ENCODE measurements at places on chromosomes 4 and X. TPM values are rescaled to one million over a fixed set of nuclear protein-coding genes. Genes with fewer than 3 reads are reported as not detected.

- DNase-seq = no peak
These were observed 45.1 kb downstream of the SUPT20HL2 start for GRCh38 chrX:24268786-24269185.

GRCh38 chrX:78650906-78651437 lies 8.2 kb downstream of the RTL3 start:
- DNase-seq = no peak

DNA sequence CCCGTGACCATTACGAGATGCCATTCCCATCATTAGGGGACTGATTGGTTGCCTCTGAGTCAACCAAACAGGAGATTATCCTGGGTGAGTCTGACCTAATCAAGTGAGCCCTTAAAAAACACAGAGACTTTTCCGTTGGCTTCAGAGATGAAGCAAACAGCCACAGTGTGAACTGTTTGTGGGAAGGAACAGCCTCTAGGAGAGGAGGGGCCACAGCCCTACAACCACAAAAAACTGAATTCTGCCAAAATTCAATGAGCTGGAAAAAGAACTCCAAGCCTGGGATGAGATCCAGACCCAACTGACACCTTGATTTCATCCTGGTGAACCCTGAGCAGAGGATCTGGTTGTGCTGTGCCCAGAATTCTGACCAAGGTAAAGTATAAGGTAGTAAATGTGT lies 31.3 kb upstream of the TBL1X start:
- no peak for DNase-seq

DNA sequence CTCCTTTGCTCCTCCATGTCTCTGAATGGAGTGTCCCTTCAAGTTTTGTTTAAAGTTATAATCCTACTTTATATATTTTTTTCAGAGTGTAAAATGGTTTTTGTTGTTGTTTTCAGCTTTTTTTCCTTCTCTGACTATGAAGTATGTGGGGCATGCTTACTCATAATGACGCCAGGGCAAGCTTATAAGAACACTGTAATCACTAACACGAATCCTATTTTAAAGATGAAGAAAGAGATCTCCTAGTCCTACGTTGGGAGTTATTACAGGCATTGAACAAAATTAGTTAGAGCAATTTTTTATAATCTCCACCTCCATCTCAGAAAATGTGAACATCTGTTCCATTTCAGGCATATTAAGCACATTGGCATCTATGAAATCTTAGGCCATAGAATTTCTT lies 268.1 kb upstream of the MAGEB2 start:
- no peak for DNase-seq

DNA sequence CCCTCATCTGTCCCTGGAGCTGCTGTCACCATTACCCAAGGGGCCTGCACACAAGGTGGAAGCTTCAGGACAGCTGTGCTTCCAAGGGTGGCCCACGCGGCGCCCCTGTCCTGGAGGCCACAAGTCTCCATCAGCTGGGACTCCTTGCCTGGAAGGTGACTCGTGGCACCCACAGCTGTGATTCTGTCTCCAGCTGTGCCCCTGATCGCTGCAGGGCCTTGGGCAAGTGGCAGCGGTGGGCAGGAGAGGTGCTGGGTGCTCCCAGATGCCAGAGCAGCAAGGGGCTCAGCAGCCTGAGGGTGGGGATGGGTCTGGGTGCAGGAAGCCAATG lies 9.0 kb upstream of the DUSP9 start:
- no peak for DNase-seq

DNA sequence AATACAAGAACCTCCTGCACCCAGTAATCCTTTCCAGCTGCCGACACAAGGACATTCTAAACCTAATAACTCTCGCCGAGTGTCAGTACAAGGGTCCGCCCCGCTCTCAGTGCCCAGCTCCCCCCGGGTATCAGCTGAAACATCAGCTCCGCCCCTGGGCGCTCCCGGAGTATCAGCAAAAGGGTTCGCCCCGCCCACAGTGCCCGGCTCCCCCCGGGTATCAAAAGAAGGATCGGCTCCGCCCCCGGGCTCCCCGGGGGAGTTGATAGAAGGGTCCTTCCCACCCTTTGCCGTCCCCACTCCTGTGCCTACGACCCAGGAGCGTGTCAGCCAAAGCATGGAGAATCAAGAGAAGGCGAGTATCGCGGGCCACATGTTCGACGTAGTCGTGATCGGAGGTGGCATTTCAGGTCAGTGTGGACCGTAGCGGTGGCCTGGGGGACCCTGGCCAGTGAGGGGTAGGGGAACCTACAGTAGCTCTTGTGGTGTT lies at the start of gene MAOA:
Gene MAOA (plus strand): TSS at position 295 of the 490 bp plus-strand sequence. CDS start 43 bp downstream, at position 338.
- DNase-seq = peak; percentile 77

- no peak for DNase-seq
These were observed 1044.0 kb downstream of the CCSER1 start for GRCh38 chr4:91171217-91171616.

GRCh38 chr4:11368701-11369115 lies 60.0 kb downstream of the HS3ST1 start:
- DNase-seq = peak; percentile 7

- no peak for DNase-seq
These were observed 127.8 kb upstream of the TBL1X start for GRCh38 chrX:9337046-9337445.

DNA sequence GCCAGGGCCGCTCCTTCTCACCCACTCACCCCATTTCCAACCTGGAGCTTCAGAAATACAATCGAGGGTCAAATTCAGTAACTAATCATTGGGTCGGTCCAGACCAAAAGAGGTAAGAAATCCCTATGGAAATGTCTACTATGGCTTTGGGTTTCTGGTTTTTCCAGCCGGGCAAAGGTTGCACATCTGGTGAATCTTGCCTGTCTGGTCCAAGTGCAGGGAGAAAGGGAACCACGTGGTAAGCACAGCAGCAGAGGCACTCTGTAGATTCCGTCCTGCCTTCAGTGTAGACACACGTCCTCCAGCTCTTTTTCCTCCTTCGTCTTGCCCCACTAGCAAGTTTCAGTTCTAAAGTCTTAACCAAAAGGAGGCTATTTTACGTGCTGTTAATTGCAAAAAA lies 218.0 kb upstream of the JADE1 start:
- no peak for DNase-seq

DNA sequence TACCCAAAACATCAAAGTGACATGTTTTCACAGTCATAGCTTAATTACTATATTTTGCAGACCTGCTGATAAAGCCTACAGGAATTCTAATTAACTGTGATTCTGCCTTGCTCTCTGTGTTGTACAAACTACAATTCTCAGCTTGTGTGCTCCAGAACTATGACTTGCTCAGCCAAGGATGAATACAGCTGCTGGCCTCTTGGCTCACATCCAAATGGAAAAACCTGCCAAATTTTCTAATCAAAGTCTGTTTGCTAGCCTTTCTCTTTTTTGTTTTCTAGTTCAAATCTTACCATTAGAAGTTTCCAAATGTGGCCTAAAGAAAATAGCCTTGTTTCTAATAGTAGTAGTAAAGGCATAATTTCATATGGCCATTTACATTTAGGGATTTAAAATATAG lies 1176.8 kb downstream of the FAM133A start:
- DNase-seq = no peak

DNA sequence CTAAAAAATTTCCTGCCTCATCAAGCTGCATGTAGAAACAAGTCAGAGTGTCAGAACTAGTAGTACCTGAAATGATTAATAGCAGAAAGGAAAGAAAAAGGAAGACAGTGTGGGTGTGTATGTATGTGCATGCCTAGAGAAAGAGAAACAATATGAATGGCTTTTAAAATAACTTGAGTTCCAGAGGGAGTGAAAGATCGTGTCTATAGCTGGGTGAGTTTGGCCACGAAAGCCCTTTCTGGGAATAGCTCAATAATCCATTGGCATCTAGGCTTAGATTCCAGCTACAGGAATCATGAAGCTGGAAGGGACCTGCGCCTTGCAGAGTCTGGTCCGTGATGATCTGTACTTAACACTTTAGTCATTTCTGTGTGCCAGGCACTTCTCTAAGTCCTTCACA lies 195.6 kb downstream of the RAPGEF2 start:
- DNase-seq = no peak

DNA sequence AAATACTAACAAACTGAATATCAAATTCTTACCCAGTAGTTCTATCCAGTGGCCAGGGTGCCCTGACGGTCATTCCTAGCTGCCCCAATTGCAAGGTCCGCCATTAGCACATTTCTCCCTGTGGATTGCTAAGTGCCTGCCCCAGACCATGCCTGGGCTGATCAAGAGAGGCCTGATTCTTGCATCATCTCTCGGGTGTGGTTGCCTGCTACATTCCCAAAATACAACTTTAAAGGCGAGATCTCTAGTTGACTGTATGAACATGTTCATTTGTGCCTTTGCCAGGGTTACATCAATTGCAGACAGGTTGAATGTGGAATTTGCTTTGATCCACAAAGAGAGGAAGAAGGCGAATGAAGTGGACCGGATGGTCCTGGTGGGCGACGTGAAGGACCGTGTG lies 28.0 kb downstream of the PRPS2 start:
- no peak for DNase-seq

GRCh38 chr4:124993838-124994237 lies 281.3 kb upstream of the ANKRD50 start:
- no peak for DNase-seq

TMEM175 gene
- total RNA-seq = 21.2 TPM

PAGE2 gene
- total RNA-seq = not detected

SPP1 gene
- 3.1 TPM for total RNA-seq
